ENCODE measurements at places on chromosomes 3 and 15. TPM values are rescaled to one million over a fixed set of nuclear protein-coding genes. Genes with fewer than 3 reads are reported as not detected.

DNA sequence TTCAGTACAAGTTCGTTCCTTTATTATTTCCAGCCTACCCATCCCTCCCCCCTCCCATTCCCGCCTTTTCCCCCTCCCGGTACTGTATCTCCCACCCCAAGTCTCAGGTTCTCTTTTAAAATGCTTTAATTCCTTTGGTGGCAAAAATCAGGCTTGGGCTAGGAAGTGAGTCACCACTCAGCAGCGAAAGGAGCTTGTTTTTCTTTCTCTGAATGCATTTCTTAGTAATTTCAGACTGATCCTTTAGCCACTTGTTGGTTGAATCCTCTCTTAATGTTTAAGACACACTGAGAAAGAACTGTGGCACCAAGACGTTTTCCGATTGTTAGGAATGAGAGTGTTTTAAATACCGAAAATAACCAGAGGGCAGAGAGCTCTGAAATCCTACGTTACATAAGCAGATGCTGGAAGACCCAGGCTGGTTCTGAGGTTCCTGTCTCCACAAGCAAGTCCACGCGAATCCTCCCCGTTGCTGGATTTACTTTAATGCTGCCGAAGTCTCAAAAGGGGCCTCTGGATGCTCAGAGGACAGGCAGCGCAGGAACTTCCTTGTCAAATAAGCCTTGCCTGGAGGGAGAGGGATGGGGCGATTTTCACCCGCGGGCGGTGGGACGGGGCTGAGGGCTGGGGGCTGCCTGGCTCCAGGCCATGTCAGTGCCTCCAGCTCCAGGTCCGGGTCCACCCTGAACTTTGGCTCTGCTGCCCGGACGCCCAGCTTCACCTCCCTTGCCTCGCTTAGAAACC is 854 bp upstream of the COL8A1 start:
- no peak for DNase-seq

GRCh38 chr15:84919106-84919667 is 34.7 kb downstream of the SLC28A1 start:
- no peak for DNase-seq

The PSTPIP1 gene
- total RNA-seq, result 129 TPM

The GOLGA8T gene
- 0.26 TPM for total RNA-seq

The GOLGA8H gene
- not detected for total RNA-seq

GRCh38 chr15:75425966-75426500 is 25.5 kb downstream of the SIN3A start:
- no peak for DNase-seq

The SH3GL3 gene
- total RNA-seq, result not detected

- DNase-seq, result no peak
Measured at GRCh38 chr15:38475361-38475760, 21.4 kb downstream of the FAM98B start.

- DNase-seq, result no peak
Measured at GRCh38 chr3:46541835-46542234, 24.3 kb downstream of the LRRC2 start.

DNA sequence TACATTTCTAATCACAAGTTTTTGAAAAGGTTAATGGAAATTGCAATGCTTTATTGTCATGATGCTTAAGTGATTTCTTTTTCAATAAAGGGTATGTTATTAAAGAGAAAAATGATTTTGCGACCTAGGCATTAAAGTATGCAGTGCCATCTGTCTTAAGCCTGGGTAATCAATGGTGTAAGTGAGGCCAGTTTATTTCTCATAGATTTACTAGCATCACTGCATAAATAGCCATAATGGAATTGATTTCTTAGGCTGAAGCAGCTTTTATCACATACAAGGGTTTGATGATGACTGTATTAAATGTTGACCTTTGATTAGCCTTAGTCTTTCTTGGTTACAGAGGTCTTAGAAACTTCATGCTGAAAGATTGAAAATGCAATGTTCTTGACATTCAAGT is 347.4 kb downstream of the FEZF2 start:
- no peak for DNase-seq

- DNase-seq, result no peak
Measured at GRCh38 chr3:133996251-133996661, 33.5 kb downstream of the SLCO2A1 start.

The PLA2G4E gene
- total RNA-seq, result not detected
